HuH-7 (cell line): ENCODE measurements at places on chromosomes 12 and 14.

DNA sequence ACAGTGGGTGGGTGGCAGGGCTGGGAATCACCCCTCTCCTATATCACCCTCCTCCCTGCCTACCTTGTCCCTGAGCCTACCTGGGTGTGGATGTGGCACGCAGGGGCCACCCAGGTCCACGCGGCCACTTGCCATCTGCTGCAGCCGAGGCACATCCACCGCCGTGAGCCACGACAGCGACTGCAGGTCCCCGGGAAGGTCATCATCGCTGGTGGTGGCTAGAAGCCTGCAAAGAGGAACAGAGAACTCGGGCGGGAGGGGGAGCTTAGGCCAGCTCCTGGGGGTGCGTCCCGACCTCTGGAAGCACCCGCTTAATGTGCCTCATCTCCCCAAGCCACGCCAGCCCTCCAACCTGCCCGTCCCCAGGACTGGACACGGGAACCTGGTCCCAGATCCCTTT lies 19.0 kb downstream of the FOXN4 start:
- DNase-seq: no peak

DNA sequence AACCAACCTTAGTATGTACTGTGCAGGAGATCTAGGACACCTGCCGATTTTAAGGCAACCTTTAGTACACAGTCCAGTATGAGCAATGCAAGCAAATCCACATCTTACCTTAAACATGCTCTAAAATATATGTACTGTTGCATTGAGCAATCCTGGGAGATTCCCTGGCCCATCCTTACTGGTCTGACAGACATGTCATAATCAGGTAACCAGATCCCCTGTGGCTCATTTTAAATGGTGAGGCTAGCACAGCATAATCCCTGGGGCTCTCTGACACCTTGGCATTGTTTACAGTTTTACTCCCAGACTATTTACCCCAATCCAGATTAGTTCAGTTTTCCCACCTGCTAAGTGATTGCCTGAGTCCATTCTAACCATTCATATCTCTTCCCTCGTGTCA lies 15.1 kb downstream of the BMAL2 start:
- no peak for DNase-seq

DNA sequence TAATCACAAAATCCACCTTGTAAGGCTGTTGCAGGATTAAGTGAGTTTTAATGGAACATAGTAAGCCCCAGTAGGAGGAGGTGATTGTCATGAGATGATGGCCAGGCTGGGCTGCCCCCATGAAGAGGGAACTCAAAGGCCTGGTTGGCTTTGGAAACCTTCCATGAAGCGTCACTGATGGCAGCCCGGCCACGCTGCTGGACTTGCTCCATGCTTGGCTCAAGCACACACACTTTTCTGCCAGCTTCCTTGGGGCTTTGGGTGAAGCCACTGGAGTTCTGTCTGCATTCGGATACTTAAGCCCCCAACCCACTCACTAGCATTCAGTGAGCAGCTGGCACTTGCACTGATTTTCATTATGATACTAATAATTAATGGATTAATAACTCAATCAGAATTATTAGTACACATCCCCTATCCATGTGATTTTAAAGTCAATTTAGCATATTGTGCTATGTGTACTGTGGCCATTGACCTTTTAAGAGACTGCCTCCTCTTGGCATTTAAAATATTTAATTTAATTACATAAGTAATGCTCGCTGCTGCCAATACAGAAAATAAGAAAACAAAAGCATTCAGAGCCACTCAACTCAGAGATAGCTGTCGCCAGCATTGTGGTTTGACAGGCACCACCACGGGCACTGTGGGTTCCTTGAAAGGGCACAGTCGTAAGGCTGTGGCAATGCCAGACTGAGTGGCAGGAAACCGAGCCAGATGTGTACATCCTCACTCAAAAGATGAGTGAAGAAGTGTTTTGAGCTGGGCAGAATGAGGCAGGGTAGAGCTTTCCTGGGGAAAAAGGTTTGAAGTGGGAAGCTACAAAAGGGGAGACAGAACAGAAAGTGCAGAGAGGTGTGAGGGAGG lies 15.9 kb downstream of the KRT85 start:
- no peak for DNase-seq

DNA sequence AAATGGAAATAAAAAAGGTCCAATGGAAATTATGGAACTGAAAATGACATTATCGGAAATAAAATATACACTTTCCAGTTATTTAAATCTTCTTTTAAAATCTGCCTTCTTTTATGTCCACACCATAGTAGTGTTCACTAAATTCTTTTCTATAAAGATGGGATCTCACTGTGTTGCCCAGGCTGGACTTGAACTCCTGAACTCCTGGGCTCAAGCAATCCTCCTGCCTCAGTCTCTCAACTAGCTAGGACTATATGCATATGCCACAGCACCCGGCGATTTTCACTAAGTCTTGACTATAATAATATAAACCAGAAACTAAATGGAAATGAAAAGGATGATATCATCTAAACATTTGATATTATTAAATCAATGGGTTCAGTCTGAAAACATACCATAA lies 188.4 kb downstream of the MED13L start:
- DNase-seq: no peak

DNA sequence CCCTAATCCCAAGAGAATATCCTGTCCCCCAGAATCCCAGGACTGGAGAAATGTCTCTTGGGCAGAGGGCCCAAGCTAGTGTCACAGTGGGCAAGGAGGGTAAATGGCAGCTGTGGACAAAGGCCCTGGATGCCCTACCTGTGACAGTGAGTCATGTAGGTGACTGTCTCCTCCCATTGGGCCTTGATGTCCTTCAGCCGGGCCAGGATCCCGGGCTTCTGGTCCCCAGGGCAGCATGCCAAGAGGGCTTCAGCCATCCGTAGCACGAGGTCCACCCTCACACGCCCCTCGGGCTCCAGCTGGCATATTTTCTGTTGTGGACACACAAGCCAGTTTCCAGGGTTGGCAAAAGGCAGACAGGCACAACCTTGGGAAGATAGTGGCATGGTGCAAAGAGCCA lies 48.8 kb downstream of the SYNE3 start:
- no peak for DNase-seq

DNA sequence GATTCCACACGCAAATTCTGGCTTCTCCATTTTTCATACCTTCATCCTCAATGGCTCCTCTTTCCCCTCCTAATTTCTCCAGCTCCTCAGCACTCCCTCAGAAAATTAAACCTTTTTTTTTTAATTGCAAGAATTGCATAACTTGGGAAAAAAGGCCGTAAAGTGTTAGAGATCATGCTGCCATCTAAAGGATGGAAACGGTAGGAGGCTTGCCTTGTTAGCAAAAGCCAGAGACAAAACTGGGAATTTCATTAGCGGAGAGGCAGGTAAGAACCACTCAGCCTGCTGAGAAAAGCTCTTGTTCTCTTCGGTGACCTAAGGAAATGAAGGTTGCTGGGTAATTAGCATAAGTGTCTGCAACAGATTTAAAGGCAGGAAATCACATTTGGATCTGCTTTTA lies 204.3 kb downstream of the AEBP2 start:
- DNase-seq: peak; percentile 21

- no peak for DNase-seq
These were observed 708.5 kb downstream of the C12orf50 start for GRCh38 chr12:87320724-87321123.

DNA sequence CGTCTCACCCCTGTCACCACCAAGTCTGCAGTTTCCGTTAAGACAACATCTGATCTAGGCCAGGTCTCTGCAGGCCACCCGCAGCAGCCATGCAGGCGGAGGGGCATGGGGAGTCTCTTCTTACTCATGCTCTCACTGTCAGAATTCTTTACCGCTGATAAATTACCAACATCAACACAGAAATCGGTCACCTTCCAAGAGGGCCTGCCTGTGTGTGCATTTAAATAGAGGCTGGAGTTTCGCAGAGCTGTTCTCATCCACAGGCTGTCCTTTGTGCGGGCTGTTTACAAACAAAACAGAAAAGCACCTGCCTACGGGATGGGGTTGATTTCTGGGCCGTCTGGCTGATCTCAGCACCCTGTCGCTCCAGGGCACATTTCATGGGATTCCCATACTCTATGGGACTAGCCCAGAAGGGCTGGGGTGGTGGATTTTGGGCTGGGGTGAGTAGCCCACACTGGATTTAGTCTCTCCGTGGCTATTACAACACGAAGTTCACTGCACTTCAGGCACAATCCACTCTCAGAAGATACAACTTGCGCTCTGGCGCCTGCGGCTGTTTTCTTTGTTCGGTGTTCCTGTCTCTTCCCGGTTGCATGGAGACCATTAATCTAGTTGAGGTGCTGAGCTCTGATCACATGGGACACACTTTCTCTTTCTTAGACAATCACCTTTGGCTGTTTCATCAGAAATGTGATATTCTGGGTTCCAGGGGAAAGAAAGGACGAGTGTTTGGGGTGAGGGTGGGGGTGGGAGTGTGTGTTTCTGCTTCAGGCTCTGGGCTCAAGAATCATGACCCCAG lies 331.1 kb downstream of the GLT1D1 start:
- DNase-seq: no peak

- DNase-seq: no peak
These were observed 374.7 kb downstream of the KCNH5 start for GRCh38 chr14:62670526-62670925.

DNA sequence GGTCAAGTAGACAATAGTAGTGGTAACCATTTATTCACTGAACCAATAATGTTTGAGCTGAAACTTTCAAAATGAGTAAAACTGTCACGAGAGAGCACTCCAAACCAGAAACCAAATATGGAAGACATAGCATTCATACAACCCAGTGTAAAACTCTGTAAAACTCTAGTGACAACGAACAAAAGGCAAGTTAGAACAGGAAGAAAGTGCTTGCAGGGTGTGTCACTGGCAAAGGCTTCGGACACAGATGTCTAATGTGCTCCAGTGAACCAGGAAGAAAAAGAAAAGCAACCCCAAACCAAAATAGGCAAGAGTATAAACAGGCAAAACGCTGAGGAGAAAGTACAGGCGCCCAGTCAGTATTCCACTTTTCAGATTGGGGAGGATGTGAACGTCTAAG lies 79.3 kb upstream of the FZD10 start:
- DNase-seq: no peak

DNA sequence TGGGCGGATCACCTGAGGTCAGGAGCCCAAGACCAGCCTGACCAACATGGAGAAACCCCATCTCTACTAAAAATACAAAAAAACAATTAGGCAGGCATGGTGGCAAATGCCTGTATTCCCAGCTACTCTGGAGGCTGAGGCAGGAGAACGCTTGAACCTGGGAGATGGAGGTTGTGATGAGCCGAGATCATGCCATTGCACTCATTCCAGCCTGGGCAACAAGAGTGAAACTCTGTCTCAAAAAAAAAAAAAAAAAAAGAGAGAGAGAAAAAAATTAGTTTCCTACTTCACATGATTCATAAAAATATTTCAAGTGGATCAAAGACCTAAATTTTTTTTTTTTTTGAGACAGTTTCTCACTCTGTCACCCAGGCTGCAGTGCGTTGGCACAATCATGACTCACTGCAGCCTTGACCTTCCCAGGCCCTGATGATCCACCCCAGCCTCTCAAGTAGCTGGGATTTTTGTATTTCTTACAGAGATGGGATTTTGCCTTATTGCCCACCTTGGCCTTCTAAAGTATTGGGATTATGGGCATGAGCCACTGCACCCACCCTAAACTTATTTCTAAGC lies 24.9 kb downstream of the FCF1 start:
- DNase-seq: no peak

- DNase-seq: no peak
These were observed 28.8 kb downstream of the VCPKMT start for GRCh38 chr14:50087341-50088116.

DNA sequence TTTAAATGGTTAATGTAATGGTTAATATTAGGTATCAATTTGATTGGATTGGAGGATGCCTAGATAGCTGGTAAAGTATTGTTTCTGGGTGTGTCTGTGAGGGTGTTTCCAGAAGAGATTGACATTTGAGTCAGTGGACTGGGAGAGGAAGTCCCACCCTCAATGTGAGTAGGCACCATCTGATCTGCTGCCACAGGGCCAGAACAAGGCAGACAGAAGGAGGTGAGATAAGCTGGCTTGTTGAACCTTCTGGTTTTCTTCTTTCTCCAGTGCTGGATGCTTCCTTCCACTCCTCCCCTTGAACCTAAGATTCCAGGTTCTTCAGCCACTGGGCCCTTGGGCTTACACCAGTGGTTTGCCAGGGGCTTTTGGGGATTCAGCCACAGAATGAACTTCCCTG lies 756.5 kb upstream of the LRFN5 start:
- no peak for DNase-seq

GRCh38 chr12:99004799-99005466 lies 359.8 kb downstream of the APAF1 start:
- DNase-seq: no peak

- no peak for DNase-seq
These were observed 6.9 kb upstream of the PDE3A start for GRCh38 chr12:20361416-20361815.

GRCh38 chr14:101123618-101124510 lies 220.3 kb upstream of the RTL1 start:
- no peak for DNase-seq

DNA sequence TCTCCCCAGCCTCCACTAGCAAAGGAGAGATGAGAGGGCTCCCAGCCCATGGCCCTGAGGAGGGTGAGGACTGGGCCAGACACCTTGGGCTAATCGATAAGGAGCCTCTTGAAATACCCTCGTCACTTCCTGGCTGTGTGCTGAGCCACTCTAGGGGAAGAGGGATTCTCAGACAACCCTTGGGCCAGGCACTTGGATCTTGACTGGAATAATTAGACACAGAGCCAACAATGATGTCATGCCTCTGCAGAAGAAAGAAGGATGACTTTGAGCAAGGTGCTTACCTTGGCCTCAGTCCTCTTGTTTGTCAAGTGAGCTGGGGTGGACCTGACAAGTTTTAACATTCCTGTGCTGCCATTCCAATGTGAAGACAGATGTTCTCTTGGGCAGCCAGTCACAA lies 83.1 kb downstream of the LRRC74A start:
- no peak for DNase-seq

GRCh38 chr14:35695647-35696046 lies 113.4 kb downstream of the RALGAPA1 start:
- no peak for DNase-seq

DNA sequence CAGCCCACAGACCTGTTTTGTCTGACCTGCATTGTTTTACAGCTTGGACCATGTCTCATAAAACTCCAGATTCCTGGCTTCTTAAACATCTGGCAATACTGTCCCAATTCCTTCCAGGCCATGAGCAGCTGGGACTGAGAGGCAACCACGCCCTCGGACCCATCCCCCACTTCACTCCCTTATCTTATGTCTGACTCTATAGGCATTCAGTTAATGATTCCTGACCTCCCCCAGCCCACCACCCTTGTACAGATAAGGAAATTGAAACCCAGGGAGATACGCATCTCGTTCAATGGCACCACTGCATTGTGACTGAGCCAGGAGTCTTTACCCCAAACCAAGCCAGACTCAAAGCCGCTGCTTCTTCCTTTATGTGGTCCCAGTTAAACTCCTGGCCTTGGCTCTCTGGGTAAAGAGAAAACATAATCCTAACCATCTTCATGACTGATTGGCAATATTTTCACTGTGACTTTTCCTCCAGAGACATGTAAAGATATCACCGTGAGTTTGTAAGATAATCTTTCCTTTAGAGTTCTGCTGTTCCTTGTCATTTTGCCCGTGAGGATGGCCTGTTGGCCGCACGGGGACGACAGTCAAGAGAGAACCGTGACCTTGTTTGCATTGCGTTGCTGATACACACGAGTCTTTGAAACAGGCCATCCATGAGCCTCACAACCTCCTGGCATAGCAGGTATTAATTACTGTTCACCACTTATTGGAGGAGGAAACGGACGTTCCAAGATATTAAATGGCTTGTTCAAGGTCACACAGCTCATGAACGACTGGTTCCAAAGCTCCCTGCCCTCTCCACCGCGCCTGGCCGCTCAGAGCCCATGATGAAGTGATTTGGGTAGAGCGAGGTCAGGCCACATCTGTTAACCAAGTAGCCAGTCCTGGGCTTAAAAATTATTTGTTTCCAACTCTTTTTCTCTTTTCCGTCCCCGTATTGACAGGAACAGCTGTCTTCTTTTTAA lies 39.4 kb downstream of the MAP1LC3B2 start:
- no peak for DNase-seq
